SHP77 treated with DMSO at 0.1 percent for 48 hours (cell line): ENCODE measurements at places on chromosomes 3 and 15.

DNA sequence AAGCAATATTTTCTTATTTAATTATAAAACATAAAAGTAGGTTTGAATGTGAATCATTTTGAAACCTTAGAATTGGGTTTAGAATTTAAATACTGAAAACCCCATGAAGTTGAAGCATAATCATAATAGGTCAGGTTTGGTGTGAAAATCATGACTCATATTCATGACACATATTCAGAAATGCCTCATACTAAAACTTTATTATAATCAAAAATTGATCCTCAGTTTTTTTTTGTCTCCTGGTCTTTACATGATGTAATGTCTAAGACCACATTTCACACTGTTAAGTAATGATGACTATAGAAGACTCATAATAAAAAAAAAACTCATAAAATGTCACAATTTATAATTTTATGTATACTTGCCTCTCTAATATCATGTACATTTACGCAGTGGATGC, 190.4 kb downstream of the FOXP1 start:
- no peak for DNase-seq

DNA sequence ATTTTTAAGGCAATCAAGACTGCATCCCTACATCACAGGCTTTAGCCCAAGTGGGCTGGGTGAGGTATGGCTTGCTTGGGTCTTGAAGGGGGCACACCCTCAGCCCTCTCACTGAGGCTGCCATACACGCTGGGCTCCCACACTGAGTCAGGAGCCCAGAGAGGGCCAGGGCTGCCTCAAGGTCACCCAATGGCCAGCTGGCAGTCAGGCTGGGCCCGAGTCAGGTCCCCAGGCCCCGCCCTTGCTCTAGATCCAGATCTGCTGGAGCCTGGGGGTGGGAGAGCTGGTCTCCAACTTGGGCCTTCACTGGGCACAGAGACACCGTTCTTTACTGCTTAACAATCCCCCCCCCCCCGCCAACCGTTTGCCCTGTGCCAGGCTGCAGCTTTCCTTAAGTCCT, 88.1 kb downstream of the IQSEC1 start:
- no peak for DNase-seq

- DNase-seq, result no peak
Measured at GRCh38 chr3:49554633-49555265, 472 bp downstream of the BSN start.

DNA sequence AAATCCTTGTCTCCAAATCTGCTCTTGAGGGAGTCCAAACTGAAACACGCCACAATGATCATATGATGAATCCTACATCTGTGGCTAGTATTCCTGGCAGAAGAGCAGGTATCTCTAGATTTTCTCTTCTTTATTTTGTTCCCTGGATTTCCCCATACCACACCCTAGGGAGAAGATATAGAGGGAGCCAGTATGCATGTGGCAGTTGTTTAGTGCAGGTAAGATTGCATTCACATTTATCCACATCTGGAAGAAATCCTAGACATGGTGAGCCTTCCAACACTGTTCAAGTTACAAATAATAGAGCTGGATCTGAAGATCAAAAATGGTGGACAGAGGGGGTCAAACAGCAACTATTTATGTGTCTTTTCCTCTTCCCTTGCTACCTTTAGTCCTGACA, 316.7 kb downstream of the ZNF385D start:
- DNase-seq, result no peak

- DNase-seq, result no peak
Measured at GRCh38 chr15:101647251-101647650, 4.9 kb downstream of the TM2D3 start.

GRCh38 chr3:7203969-7204847, 343.3 kb downstream of the GRM7 start:
- DNase-seq, result no peak

DNA sequence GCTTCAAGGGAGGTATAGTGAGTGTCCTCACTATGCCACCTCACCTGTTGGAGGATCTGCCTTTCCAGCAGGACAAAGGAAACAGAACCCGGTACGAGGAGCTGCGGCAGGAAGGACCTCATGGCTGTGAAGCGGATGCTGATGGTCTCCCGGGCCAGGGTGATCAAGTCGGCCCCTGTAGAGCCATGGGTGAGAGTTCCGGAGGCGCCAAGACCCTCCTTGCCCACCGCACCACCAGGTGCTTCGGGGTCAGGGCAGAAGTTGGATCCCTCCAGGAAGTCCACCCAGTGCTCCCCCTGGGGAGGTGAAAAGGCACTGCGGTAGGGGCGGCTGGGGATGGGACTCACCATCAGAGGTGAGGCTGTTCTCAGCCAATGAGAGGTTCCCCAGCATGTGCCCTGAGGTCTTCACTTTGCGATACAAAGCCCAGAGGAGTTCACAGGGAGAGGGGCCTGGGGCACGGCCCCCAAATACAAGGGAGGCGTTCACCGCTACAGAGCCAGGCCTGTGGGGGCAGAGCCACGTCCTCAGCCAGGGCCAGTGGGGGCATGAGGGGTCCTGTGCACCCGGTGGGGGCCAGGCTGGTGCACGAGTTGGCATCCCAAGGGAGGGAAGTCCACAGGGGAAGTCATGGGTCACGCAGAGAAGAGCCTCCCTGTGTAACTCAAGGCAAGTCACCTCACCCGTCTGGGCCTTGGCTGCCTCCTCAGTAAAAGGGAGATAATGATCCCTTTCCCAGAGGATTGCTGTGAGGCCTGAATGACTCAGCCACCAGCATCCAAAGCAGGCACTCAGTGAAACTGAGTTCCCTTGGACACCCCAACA, 27.7 kb downstream of the C15orf39 start:
- no peak for DNase-seq

GRCh38 chr3:127671523-127672428, 976 bp upstream of the ABTB1 start:
- no peak for DNase-seq

- no peak for DNase-seq
Measured at GRCh38 chr15:62828364-62828763, 214.2 kb upstream of the TPM1 start.

- no peak for DNase-seq
Measured at GRCh38 chr3:37028329-37028728, 35.0 kb downstream of the MLH1 start.

GRCh38 chr15:91867581-91868026, 14.1 kb downstream of the SLCO3A1 start:
- DNase-seq, result no peak

DNA sequence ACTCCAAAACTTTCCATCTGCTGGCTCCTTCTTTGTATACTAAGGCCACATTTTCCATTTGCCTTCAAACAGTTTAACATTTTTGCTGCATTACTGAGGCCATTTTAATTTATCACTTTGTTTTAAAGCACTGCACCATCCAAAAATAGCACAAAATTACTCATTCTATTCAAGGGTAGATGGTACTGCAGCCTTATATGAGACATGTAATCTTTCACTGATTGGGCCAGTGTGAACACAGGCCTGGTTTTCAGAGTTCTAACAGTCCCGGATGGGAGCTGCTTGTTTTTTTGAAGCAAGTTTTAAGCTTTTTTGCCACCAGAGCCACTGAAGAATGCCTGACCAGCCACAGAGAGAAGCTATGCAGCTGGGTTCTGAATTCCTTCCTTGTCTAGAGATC, 172.3 kb upstream of the TSC22D2 start:
- DNase-seq, result no peak
